ENCODE measurements at places on chromosomes 1 and 21.

- DNase-seq, result no peak
These were observed 1.9 kb upstream of the KAZN start for GRCh38 chr1:14596591-14596990.

GRCh38 chr21:44569861-44570517, 3.5 kb upstream of the KRTAP10-4 start:
- no peak for DNase-seq

DNA sequence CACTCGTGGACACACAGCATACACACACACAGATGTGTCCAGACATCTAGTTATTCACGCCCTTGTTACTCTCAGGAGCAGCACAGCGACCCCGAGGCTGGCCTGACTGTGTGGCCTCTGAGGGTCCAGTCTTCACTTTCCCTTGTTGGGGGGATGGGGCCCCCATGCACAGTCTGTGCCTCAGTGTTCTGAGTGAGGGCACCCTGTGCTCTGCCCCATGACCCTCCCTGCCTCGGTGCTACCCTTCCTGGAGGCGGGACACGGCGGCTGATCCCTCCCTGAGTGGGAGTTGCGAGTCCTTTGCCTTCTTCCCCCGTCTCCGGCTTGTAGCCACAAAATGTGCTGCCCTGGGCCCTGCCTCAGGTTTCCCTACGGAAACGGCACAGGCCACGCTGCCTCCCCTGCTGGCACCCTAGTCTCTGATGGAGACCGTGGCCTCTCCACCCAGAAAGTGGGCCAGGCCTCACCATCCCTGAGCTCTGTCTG, 8.6 kb downstream of the CSTB start:
- no peak for DNase-seq

DNA sequence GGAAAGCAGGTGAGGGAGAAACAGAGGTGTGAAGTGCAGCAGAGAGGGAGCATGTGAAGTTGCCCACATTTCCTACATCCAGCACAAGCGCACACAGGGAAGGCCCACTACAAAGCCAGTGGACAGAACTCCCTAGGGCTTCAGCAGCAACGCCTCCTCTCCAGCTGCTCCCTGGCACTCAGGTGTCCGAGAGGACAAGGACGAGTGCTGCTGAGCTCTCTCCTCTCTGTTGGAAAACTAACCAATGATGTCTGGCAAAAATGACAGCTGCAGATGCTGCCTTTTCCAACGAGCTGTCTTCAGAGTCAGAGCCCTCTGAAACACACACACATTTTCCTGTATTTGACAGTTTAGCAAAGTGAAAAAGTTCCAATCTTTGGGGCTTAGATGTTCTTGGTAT, 86.8 kb downstream of the HSF2BP start:
- DNase-seq, result no peak

DNA sequence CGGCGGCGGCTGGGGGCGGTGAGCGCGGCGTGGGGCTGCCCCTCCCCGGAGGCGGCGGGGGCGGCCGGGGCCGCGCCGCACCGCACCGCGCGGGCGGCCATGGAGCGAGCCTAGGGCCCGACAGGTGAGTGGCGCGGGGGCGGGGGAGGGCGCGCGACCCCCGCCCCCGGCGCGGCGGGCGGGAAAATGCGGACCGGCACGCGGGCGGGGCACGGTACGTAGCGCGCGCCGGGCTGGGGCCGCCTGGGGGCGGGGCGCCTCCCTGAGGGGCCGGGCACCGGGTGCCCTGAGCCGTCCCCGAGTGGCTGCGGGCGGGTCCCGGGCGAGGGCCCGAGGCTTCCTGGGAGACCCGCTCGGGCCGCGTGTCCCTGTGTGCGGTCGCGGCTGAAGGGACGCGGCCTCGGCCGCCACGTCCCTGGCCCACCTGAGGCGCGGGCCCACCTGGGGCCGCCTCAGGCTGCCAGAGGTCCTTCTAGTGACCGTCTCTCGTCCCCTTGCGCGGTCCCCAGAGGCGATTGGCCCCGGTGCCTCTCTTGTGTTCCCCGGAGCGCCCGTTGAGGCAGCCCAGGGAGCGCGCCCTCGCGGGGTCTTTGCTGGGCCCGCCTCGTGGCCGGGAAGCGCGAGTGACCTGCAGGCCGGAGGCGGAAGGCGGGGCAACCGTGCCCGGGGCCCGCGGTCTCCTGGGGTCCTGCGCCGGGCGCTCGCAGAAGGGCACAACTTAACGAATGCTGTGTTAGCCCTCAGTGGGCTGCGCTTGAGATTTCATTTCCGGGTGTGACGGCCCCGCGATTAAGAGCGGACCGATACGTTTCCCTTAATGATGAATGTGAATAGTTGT, 500 bp downstream of the FAM20B start:
- DNase-seq, result peak; percentile 72

DNA sequence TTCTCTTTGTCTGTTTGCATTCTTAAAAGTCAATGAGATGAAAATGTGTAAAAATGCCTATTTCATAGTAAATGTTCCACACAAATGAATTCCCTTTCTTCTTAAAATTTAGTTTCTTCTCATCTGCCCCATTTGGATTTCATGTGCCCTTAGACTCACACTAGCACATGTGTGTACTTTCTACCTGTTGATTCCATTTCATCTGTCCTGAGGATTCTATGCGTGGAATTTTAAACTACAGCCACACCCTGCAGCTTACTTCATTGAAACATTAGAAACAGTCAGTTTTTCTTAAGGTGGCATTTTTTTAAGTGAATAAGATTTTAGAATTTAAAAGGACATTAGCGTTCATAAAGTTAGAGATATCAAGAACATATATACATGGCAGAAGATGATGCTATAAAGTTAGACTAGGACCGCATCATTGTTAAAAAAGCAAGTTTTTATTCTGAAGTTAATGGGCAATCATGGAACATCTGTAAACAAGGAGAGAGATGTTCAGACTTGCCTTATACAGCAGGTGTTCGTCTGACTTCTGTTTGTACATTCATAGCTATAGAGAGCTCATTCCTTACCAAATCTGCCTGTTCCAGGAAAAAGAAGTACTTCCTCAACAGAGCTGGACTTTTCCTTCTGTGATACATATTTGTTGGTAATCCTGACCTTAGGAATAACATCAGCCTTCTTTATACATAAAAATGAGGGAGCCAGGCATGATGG, 3.9 kb upstream of the TUT4 start:
- DNase-seq, result no peak

GRCh38 chr1:196577386-196577785, 30.9 kb downstream of the KCNT2 start:
- no peak for DNase-seq

DNA sequence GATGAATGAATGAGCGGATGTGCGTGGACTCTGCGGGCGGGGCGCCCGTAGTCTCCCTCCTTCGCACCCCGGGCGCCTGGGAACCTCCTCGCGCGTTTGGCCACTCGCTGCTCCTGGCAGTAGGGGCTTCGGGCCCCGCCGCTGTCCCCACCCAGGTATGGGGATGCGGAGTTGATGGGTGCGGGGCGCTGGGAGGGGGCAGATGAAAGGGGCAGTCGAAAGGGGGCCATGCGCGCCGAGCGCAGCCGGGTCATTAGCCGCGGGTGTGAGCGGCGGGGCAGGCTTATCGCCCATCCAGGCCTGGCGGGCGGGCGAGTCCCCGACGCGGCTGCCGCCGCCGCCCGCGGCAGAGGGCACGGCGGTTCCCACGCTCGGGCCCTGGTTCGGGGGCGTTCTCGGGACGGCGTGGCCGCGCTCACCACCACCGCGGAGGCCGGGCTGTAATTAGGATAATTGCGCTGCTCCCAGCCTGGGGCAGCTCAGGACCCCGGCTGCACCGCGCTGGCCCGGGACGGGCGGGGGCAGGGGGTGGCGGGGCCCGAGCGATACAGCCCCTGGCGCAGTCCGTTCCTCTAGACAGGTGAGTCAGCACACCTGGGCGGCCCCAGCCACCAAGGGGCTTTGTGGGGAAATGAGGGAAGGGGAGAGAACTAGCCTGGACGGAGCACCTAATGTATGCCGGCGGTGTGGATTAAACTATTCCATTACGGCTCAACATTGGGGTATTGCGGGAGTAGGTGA, 22.1 kb upstream of the CITED4 start:
- no peak for DNase-seq

GRCh38 chr1:116372651-116373430, at the start of gene ATP1A1:
Gene ATP1A1, plus strand, starts transcription at chr1:116373244. Its CDS starts 268 bp downstream, at chr1:116373512.
- DNase-seq, result peak; percentile 93

GRCh38 chr21:34715518-34715917, 46.7 kb downstream of the CLIC6 start:
- no peak for DNase-seq

GRCh38 chr1:82045221-82045620, 244.5 kb downstream of the ADGRL2 start:
- DNase-seq, result no peak

DNA sequence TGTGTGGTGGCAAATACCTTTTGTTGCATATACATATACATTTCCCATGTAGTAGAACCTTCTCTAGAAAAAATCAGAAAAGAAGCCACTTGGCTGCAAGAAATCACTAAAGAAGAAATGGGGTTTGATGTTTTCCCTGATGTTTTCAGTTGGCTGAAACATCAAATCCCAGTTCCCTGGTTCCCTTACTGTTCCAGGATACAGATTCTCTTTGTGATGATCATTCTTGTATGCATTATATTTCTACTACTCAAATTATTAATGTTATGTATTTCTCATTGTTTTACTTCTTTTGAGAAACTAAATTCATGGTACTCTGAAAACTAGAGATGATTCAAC, 7.6 kb downstream of the RNU1-2 start:
- no peak for DNase-seq

- DNase-seq, result no peak
These were observed 183.0 kb downstream of the ETS2 start for GRCh38 chr21:38988509-38989378.

DNA sequence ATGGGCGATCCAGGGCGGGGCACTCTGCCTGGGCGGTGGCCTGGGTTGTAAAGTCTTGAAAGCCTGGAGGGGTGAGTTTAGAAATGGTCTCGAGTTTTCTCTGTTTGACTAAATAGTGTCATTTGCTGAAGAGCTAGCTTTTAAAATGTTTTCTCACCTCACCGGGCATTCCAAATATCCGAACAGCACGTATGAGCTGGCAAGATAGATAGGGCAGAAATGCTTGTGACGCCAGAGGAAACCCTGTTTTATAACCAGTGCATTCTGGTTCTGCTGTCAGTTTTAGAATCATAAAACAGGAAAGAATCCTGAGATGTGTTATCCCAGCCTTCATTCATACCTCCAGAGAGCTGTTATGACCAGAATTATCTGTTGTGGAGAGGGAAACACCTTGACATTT, 725 bp downstream of the RTCA start:
- DNase-seq, result no peak

- no peak for DNase-seq
These were observed 29.0 kb downstream of the SSBP3 start for GRCh38 chr1:54377040-54377691.

- DNase-seq, result peak; percentile 91
These were observed at the start of gene DNTTIP2 for GRCh38 chr1:93878889-93879586. Gene DNTTIP2, minus strand, starts transcription at chr1:93879206. Its CDS starts 58 bp downstream, at chr1:93879148.

GRCh38 chr21:43278359-43278758, 109.6 kb downstream of the CRYAA start:
- DNase-seq, result no peak

GRCh38 chr1:48617252-48617651, 145.2 kb upstream of the SPATA6 start:
- DNase-seq, result peak; percentile 49
